ENCODE measurements at places on chromosomes 3 and 15.

DNA sequence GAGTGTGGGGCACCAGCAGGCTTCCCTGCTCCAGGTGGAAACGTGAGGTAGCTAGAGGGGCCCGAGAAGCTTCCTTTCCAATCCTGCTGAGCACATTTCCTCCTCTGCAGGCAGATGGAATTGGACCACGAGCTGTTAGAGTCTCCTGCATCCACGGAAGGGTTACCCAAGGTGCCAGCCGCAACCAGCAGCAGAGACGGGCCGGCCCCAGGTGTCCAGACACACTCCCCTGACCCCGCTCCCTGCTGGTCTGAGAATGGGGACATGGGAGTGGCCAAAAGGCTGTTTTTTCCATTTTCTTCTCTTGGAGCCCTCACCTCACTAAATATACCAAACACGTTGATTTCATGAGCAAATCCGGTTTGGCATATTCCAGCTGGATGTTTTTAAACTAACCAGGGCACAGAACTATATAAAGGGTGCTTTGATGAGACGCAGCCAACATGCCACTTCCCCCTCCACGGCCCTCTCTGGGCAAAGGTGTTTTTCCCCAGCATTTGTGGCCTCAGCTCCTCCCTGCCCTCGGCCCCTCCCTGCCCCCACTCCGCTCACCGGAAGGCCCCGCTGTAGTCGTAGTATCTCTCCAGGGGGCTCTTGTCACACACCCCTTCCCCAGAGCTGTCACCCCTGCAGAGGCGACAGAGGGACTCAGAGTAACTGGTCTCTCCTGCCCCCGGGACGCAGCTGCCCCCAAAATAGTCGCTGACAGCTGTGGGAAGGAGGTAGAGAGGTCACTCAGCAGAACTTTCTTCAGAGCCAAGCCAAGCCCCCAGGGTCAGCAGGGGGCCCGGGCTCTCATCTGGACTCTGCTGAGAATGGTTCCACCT lies 7.0 kb downstream of the MELTF start:
- DNase-seq: no peak

DNA sequence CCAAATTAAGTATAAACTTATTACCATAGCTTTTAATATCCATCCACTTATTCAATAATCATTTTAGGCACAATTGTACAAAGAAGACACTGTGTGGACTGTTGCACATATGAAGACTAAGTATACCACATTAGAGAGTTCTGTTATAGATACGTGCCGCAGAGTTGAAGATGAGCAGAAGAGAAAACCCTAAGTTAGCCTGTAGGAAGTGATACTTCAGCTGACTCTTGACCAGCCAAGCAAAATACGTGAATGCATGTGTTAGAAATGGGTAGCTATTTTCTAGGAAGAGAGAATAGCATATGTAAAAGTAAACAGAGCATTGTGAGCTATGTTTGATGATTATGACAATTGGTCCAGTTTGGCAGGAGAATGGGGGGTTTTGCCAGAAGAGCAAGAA lies 272.0 kb upstream of the ATP11B start:
- DNase-seq: no peak

- DNase-seq: no peak
Measured at GRCh38 chr15:69340243-69340900, 41.7 kb downstream of the PAQR5 start.

DNA sequence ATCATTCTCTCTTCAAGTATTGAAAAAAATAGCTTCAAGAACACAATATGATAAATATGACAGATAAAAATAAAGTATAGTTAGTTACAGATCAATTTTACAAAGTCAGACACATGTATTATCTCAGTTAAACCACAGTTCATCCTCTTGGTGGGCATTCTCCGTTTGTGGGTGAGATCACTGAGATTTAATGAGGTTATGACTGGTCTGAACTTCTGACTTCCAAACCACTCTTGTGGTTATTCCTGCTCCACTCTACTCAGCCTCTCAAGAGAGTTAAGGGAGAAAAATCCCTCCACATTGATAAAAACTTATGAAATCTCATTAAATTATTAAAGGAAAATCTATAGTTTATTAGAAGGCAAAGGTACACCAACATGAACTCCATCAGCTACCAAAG lies 229.9 kb upstream of the LRTM1 start:
- no peak for DNase-seq

DNA sequence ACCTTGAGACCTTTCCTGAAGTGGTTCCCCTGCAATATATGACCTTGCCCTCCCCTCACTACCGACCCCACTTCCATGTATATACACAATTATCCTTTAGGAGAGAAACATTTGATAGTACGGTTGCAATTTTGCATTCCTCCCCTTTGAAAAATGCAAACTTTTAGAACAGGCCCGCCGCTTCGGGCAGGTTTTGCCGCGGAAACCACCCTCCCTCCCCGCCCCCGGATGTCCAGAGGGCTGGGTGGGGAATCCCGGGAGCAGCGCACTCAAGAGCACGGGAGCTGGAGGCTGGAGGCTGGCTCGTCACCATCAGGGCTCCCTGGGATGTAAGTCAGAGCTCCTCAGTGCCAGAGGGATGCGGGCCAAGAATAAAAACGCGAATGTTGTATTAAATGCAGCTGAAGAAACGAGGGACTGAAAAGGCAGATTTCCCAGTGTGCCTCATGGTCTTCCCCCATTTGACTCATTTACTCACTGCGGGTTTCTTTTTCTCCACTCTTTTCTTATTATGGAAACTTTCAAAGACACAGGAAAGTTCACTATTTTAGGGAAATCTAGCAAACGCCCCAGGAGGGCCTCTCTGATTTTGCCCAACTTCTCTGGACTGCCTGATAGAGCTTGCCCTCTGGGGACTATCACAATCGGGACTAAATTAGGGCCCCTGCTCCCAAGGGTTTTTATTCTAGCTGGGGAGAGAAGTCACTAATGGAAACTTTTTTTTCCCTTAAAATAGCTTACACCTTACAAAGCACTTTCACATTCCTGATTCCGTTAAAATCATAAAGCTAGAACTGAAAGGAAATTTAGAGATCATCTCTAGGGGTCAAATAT lies 2.9 kb upstream of the USP3 start:
- DNase-seq: no peak

GRCh38 chr3:150352931-150353330 lies 55.2 kb upstream of the TSC22D2 start:
- DNase-seq: no peak

DNA sequence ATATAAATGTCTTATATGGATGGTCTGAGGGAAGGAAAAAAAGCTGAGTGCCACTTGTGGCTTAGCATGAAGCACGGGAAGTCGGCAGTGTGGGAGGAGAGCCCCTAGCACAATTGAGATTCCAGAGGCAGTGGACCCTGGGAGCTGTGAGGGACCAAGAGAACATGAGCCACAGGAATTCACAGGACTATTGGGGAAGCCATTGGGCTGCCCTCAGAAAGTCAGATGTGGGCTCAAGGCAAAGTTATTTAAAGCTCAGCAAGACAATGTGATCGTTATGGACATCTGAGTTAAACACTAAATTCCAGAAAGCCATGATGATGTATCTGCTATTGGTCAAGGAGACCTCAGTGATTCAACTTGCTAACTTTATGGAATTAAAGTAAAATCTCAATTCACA lies 380.8 kb upstream of the IL12A start:
- no peak for DNase-seq

DNA sequence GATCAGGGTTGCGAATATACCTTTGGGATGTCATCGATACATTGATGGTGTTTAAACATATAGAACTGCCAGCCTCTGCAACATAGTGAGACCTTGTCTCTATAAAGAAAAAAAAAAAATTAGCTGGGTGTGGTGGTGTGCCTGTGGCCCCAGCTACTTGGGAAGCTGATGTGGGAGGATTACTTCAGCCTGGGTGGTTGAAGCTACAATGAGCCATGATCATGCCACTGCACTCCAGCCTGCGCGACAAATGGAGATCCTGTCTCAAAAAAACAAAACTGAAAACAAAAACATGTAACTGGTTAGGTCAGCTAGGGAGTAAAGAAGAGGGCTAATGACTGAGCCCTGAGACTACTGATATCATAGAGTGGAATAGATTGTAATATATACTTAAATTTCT lies 30.7 kb upstream of the MGA start:
- DNase-seq: no peak

GRCh38 chr3:178849199-178849910 lies 222.3 kb downstream of the ZMAT3 start:
- DNase-seq: no peak

DNA sequence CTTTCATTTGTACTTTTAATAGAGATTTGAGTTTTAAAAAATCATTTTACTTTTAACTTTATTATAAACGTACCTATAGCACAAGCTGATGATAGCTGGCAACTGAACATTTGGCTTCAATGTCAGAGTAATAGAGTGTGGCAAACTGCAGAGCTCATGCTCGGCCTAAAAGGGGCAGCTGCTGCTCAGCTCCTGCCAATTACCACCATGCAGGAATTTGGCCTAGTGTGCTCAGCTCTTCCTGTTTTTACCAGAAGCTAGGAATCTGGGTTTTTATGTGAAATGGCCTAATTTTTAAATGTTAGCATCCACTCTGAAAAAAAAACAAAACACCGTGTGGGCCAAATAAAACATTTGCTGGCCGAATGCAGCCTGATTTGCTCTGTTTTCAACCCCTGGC lies 1.8 kb downstream of the IFT122 start:
- no peak for DNase-seq

GRCh38 chr15:83835479-83835878 lies 181.6 kb downstream of the ADAMTSL3 start:
- DNase-seq: no peak

GRCh38 chr3:8885536-8886316 lies 77.5 kb downstream of the RAD18 start:
- DNase-seq: no peak

DNA sequence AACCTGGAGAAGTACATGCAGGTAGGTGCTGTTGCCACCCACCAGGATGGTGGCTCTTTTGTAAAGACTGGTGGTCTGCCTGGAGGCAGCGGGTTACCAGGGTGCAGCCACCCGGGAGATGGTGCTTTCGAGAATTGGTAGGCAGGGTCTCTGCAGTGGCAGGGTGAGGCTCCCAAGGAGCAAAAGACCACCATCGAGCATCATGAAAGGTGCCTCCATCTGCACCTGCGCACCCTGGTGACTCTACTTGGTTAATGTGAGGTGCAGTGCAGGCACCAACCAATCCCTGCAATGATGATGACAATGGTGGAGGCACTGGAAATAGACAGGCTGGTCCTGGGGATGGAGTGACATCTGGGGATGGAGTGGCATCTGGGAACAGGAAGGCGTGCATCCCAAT lies 236.7 kb downstream of the ADAMTS17 start:
- no peak for DNase-seq

- no peak for DNase-seq
Measured at GRCh38 chr15:82877825-82878224, 68.4 kb downstream of the WHAMM start.

DNA sequence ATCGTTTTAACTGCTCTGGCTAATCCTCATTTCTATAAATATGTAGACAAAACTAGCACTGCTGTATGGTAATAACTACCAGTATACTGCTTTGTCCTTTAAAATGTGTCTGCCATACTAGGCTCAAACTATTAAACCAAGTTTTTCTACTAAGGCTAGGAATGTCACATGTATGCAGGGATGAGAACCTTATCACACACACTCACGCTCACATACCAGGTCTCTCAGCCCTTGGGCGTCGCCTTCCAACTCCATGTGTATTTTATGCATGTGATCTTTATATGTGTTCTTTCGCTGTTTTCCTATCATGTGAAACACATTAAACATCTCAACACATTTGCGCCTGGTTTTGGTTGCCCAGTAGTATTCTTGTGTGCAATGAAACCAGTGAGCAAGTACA lies 32.6 kb downstream of the ATP2C1 start:
- DNase-seq: no peak

DNA sequence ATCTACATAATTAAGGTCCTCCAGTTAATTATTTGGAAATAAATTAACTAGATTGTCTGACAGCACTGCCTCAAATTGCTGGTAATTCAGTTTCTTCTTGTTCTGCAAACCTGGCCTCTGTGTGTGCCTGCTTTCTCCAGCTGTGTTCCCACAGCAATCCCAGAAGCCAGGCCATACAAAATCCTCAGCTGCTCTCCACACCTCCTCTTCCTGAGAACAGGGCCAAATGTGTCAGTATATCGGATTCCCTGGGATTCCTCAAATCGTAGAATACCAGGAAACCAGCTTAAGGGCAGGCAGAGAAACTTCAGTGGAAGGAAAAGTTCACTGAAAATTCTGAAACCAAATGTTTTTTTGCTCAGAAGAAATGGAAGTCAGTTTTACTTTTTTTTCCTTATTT lies 261.4 kb downstream of the ZMAT3 start:
- DNase-seq: no peak

DNA sequence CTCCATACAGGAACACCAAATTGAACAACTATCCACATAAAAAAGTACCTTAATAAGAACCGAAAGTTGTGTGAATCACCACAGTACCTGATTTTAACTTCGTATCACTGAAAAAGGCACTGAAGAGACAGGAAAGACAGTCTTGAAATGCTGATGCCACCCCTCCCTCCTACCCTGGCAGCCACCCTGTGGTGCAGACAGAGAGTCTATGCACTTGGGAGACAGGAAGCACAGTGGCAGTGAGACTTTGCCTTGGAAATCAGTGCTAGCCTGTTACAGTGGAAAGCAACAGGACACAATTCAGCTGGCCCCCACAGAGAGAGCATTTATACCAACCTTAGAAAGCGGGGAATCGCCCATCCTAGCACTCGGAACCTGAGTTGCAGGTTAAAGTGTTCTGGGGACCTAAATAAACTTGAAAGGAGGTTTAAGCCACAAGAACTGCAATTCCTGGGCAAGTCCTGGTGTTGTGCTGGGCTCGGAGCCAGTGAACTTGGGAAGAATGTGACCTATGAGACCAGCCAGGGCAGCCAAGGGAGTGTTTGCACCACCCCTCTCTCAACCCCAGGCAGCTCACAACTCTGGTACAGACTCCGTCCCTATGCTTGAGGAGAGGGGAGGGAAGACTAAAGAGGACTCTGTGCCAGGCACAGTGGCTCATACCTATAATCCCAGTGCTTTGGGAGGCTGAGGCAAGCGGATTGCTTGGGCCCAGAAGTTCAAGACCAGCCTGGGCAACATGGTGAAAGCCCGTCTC lies 240.1 kb downstream of the ISL2 start:
- no peak for DNase-seq

- no peak for DNase-seq
Measured at GRCh38 chr3:30311781-30312180, 294.6 kb upstream of the TGFBR2 start.

DNA sequence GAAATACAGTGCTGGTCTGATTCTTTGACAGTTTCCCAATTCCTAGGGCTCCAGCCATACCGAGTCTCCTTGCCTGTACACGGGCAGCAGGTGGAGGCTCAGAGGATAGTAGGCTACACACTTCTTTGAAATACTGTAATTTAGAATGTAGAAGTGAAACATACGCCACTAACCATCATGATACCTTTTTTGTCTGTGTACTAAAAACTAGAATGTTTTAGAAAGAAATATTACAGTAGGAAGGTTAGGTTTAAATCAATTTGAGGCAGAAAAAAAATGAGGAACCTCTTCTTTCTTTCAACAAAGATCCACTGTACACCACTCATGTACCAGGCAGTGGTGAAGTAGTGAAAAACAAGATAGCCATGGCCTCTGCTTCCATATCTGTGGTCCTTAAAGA lies 354.7 kb downstream of the MCTP2 start:
- DNase-seq: no peak

- no peak for DNase-seq
Measured at GRCh38 chr3:53778153-53778552, 68.1 kb downstream of the CHDH start.

GRCh38 chr3:153254361-153254760 lies 92.3 kb downstream of the RAP2B start:
- no peak for DNase-seq

GRCh38 chr3:36814776-36815175 lies 50.4 kb upstream of the DCLK3 start:
- no peak for DNase-seq
